Right forelimb (tissue), 1 donor: ENCODE measurements at places on chromosomes 2 and 18.

- peak; percentile 88 for DNase-seq
Observed at GRCh38 chr2:205885492-205886099, 200.4 kb downstream of the INO80D start.

DNA sequence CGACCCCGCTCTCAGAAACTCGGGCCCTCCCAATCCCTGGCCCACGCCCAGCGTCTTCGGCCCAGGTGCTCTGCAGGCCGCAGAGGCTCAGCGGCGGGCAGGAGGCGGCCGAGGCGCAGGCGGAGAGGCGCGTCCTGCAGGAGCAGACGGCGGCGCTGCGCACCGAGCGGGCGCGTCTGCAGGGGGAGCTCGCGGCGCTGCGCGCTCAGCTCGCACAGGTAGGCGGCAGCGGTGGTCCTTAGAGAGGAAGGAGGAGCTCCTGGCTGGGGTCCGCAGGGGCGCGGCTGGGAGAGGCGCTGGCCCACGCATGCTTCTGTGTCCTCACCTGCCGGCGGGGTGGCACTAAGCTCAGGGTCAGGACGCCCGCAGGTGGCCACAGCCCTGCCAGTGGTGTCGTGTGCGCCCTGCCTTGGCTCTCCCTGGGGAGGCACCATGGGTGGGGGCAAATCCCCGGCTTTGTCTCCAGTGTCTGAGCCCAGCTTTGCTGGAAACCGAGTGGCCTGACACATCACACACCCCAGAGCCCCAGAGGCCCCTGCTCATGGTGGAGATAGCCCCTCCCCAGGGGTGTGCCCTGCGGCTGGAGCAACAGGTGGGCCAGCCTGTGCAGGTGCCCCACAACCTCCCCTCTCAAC, 14.9 kb upstream of the SNED1 start:
- no peak for DNase-seq

GRCh38 chr2:42754776-42755140, 9.2 kb downstream of the OXER1 start:
- DNase-seq = no peak

- no peak for DNase-seq
Observed at GRCh38 chr2:121649149-121649595, at the start of gene CLASP1. Gene CLASP1, minus strand, starts transcription at chr2:121649462. Its CDS starts 43,567 bp downstream, at chr2:121605895.

- peak; percentile 67 for DNase-seq
Observed at GRCh38 chr2:101698014-101698843, 722 bp downstream of the MAP4K4 start.

DNA sequence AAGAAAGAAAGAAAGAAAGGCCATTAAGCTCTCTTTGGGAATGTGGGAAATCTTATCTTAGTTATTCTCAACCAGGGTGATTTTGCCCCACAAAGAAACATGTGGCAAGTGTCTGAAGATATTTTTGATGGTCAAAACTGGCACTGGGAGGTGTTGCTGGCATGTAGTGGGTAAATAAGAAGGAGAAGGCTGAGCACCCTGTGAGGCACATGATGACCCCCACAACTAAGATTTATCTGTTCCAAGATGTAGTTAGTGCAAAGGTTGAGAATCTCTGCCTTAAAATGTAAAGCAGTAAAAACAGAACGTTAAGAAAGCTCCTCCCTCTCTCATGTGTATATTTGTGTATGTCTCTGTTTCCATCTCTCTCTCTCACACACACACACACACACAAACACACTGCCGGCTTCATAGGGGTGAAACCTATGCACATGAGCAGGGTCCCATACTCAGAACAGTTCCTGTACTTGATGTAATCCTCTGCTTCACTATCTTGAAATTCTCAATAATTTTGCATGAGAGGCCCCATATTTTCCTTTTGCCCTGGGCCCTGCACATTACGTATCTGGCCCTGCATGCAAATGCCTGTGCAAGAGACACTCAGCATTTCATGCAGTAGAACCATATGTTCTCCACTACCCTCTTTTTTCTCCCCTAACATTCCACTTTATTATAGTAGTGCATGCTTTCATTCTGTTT, 94.3 kb downstream of the MREG start:
- DNase-seq = no peak

GRCh38 chr2:23053601-23054000, 331.4 kb upstream of the KLHL29 start:
- no peak for DNase-seq

DNA sequence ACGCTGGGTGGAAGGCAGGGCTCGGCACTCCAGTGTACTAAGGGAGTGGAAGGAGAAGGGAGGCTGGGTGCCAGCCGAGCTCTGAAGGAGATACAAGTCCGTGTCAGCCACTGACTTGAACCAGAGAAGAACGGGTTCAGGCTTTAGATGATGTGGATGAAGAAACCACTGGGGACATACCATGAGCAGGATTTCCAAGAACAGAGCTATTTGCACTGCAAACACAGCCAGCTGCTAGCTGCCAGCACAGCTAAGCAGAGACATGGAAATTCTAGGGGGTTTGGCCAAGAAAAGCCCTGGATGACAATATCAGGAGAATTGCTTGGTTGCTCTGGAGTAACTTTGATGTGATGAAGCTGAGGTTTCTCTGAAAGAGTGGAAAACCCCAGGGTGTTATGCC, 5.2 kb downstream of the CD207 start:
- DNase-seq = no peak

- DNase-seq = no peak
Observed at GRCh38 chr2:33085646-33086045, 138.9 kb downstream of the LTBP1 start.

GRCh38 chr2:54392555-54393324, 63.4 kb upstream of the SPTBN1 start:
- DNase-seq = no peak

GRCh38 chr2:51404226-51404625, 372.3 kb upstream of the NRXN1 start:
- no peak for DNase-seq
